CD4-positive, CD25-positive, alpha-beta regulatory T cell (primary cell): ENCODE measurements at places on chromosomes 3 and 15. TPM values are rescaled to one million over a fixed set of nuclear protein-coding genes. Genes with fewer than 3 reads are reported as not detected.

- H3K4me1 ChIP-seq = no peaks in the 10 kb centered on the region
- H3K27me3 ChIP-seq = no peaks in the 10 kb centered on the region
- no peak overlapping the region for H3K27ac ChIP-seq
Observed at GRCh38 chr3:176855901-176856486, 341.3 kb downstream of the TBL1XR1 start.

- H3K4me3 ChIP-seq = no peak overlapping the region
- no peaks in the 10 kb centered on the region for H3K4me1 ChIP-seq
- H3K36me3 ChIP-seq = peaks cover 3% of the 10 kb centered on the region
Observed at GRCh38 chr3:120730576-120731542, 11.5 kb downstream of the RABL3 start.

NR2E3 gene
- not detected for total RNA-seq

ATRIP gene
- total RNA-seq = 11.5 TPM

SIDT1 gene
- 59.9 TPM for total RNA-seq

DUOXA2 gene
- not detected for total RNA-seq

NEDD4 gene
- total RNA-seq = 7.5 TPM

DNA sequence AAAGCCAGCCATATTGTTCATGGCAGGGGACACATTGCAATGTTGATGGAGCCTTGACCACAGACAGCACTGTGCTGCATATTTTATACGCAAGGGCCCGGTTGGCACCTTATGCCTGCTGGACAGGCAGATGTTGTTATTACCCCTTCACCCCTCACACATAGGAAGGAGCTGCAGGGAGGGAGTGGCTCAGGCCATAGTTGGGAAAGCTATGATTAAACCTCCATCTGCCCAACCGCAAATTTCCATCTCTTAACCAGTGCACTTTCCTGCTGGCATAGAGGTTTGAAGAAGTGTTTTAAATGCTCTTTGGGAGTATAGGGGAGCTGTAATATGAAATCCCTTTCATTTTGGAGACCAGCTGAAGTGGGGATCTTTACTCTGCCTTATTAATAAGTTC is 224.7 kb downstream of the CACNA2D3 start:
- H3K27me3 ChIP-seq = no peaks in the 10 kb centered on the region
- H3K4me1 ChIP-seq = no peaks in the 10 kb centered on the region
- no peak overlapping the region for H3K27ac ChIP-seq
- no peak overlapping the region for H3K4me3 ChIP-seq
- DNase-seq = no peak
- no peaks in the 10 kb centered on the region for H3K36me3 ChIP-seq

DNA sequence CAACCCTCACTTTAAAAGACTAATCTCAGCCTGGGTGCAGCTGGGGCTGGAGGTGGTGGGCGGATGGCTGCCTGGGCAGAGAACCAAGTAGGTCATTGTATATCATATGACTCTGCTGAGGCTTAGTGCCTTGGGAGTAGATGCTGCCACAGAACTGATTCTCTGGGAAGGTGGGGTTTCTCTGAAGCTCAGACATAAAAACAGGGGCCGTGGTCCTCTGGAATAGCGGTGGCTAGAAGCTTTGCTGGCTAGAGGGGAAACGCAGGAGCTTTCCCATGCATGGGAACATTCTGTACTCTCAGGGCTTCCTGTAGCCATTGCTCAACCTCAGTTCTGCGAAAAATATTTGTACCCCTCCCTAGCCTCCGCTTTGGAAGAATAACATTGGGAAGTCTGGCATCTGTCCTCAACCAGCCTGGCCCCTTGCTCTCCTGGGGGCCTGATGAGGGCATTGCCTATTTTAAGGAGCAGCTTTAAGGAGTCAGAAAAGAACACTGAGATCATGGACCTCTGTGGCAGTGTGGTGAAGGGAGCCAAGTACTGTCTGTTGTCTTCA is 14.7 kb downstream of the TIMP4 start:
- no peak overlapping the region for H3K27ac ChIP-seq
- no peak for DNase-seq
- no peaks in the 10 kb centered on the region for H3K4me1 ChIP-seq
- H3K36me3 ChIP-seq = no peaks in the 10 kb centered on the region

CTXND1 gene
- total RNA-seq = not detected

- no peaks in the 10 kb centered on the region for H3K27me3 ChIP-seq
- DNase-seq = no peak
- H3K4me1 ChIP-seq = no peaks in the 10 kb centered on the region
- no peak overlapping the region for H3K4me3 ChIP-seq
- H3K27ac ChIP-seq = no peak overlapping the region
- no peaks in the 10 kb centered on the region for H3K36me3 ChIP-seq
Observed at GRCh38 chr15:47866446-47866845, 149.1 kb downstream of the SEMA6D start.

DNA sequence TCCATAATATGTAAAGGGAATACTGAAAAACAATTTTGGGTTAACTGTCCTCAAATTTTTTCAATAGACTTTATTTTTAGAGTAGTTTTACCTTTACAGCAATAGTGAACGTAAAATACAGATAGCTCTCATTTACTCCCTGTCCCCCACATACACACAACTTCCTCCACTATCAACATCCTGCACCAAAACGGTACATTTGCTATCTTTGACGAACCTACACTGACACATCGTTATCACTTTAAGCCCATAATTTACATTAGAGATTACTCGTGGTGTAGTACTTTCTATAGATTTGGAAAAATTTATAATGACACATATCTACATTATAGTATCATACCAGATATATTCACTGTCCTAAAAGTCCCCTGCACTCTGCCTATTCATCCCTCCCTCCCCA is 16.9 kb upstream of the P2RY1 start:
- DNase-seq = no peak
- no peaks in the 10 kb centered on the region for H3K36me3 ChIP-seq
- no peaks in the 10 kb centered on the region for H3K4me1 ChIP-seq
- H3K27me3 ChIP-seq = no peaks in the 10 kb centered on the region
- no peak overlapping the region for H3K27ac ChIP-seq

GRCh38 chr3:187072511-187072910 is 66.8 kb downstream of the RPL39L start:
- no peaks in the 10 kb centered on the region for H3K27me3 ChIP-seq
- H3K4me3 ChIP-seq = no peak overlapping the region
- no peak for DNase-seq
- no peaks in the 10 kb centered on the region for H3K4me1 ChIP-seq
- peaks cover 90% of the 10 kb centered on the region for H3K36me3 ChIP-seq

DNA sequence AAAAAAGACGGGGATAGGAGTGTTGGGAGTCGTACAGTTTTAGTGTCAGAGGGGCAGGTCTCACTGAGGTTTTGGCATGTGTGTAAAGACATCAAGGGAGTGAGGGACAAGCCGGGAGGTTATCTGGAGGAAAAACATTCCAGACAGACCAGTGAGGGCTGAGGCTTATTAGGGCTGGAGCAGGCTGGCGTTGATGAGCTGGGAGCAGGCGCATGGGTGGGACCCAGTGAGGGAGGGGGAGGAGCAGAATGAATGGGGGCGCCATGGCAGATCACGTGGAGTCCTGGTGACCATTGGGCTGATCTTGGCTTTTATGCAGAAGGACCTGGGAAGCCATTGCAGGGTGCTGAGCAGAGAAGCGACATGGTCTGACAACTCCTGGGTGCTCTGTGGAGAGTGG is 180.2 kb downstream of the SLCO3A1 start:
- H3K27ac ChIP-seq = no peak overlapping the region
- no peak overlapping the region for H3K4me3 ChIP-seq
- no peaks in the 10 kb centered on the region for H3K4me1 ChIP-seq
- no peaks in the 10 kb centered on the region for H3K36me3 ChIP-seq
- DNase-seq = no peak

DNA sequence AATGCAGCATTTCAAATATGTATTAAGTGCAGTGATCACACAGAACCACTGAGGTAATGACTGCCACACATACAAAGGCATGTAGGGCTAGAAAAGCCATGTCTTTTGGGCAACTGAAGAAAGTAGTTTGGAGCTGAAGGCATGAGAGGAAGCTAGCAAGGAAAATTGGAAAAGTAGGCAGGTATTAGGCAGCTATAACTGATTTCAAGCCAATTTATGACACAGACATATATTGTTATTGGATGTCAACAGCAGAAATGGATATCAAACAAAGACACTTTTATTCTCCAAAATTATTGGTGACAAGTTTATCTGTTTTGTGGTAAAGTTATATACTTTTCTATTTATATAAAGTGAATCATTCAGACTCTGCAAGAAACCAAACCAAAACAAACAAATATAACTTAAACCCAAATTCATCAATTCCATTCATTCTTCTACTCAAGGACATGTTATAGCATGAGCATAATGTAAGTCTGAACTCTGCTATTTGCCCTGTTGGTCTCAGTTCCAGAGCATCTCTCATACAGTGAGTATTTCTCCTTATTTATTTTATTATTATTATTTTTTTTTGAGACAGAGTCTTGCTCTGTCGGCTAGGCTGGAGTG is 307.4 kb upstream of the COL8A1 start:
- H3K27ac ChIP-seq = no peak overlapping the region
- H3K36me3 ChIP-seq = no peaks in the 10 kb centered on the region
- no peak for DNase-seq
- H3K4me1 ChIP-seq = no peaks in the 10 kb centered on the region
- H3K4me3 ChIP-seq = no peak overlapping the region

- H3K36me3 ChIP-seq = no peaks in the 10 kb centered on the region
- no peak overlapping the region for H3K4me3 ChIP-seq
- no peaks in the 10 kb centered on the region for H3K4me1 ChIP-seq
- H3K27ac ChIP-seq = no peak overlapping the region
Observed at GRCh38 chr3:137264843-137265330, 307.1 kb downstream of the IL20RB start.

- peaks cover 3% of the 10 kb centered on the region for H3K27me3 ChIP-seq
- no peak overlapping the region for H3K27ac ChIP-seq
- no peaks in the 10 kb centered on the region for H3K4me1 ChIP-seq
- no peak overlapping the region for H3K4me3 ChIP-seq
Observed at GRCh38 chr3:8653800-8654408, 9.3 kb upstream of the SSUH2 start.

GRCh38 chr3:71846185-71846584 is 61.2 kb upstream of the PROK2 start:
- DNase-seq = no peak
- no peak overlapping the region for H3K4me3 ChIP-seq
- no peaks in the 10 kb centered on the region for H3K4me1 ChIP-seq
- H3K36me3 ChIP-seq = no peaks in the 10 kb centered on the region
- no peak overlapping the region for H3K27ac ChIP-seq
- H3K27me3 ChIP-seq = peaks cover 4% of the 10 kb centered on the region

DNA sequence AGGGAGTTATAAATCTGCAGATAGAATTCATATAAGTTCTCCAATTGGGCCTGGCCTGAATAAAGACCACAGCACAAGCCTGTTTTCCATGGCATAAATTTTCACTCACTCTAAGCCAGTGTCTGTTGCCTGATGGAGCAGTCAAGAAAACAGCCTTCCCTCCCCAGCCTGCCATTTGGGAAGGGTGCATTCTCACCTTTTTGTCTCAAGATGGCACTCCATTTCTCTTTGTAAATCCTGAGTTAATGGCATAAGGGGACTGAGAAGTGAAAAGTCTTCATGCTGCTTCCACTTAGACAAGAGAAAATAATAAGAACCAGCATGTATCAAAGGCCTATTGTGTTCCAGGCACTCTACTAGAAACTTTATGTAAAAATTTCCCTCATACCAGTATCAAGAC is 115.6 kb upstream of the MANF start:
- H3K27ac ChIP-seq = no peak overlapping the region
- peaks cover 9% of the 10 kb centered on the region for H3K4me1 ChIP-seq
- no peaks in the 10 kb centered on the region for H3K36me3 ChIP-seq
- no peaks in the 10 kb centered on the region for H3K27me3 ChIP-seq

NR1I2 gene
- total RNA-seq = 0.20 TPM

ZPLD1 gene
- not detected for total RNA-seq

CP gene
- not detected for total RNA-seq

SAMD7 gene
- total RNA-seq = not detected

- DNase-seq = no peak
- no peak overlapping the region for H3K4me3 ChIP-seq
- no peak overlapping the region for H3K27ac ChIP-seq
- H3K36me3 ChIP-seq = no peaks in the 10 kb centered on the region
- no peaks in the 10 kb centered on the region for H3K27me3 ChIP-seq
Observed at GRCh38 chr3:123805504-123805903, 78.6 kb downstream of the MYLK start.

DNA sequence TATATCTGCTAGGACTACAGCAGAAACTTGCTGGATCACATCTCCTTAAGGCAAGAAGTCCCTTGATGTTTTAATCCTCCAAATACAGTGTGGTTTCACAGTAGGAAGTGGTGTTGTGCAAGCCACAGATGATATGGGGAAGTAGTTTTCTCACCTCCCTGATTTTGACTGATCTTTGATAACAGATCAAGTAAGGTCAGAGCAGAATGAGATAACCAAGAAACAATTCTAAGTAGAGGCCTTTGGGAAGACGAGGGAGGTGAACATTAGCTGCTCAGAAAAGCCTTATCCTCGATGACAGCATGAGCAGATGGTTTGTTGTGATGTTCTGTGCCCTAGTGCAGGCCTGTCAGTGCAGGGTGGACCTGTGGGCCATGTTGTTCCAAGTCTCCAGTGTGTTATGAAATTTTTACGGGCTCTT is 61.3 kb downstream of the RIOX2 start:
- peak; percentile 66 for DNase-seq
- no peaks in the 10 kb centered on the region for H3K36me3 ChIP-seq
- peaks cover 18% of the 10 kb centered on the region for H3K4me1 ChIP-seq
- H3K4me3 ChIP-seq = peak overlapping the region; percentile 28
- H3K27ac ChIP-seq = peak overlapping the region; percentile 59

DNA sequence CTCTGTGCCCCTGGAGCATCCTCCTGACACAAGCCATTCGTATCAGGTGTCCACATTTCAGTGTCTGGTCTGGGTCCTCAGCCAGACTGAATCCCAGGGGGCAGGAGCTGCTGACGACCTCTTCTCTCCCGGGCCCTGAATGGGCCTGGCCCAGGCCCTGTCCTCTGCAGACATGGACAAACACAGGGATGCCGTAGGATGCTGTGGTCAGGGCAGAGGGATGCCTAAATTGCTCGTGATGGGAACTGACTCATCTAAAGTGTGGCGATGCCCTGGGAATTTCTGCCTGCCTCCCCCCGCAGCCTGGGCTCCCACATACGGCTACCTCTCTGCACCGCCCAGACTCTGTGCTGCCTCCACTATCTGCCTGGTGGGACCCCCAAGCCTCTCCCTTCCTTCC is 58.5 kb upstream of the CTSH start:
- H3K36me3 ChIP-seq = no peaks in the 10 kb centered on the region
- DNase-seq = no peak
- H3K4me1 ChIP-seq = no peaks in the 10 kb centered on the region
- H3K27me3 ChIP-seq = no peaks in the 10 kb centered on the region
- no peak overlapping the region for H3K27ac ChIP-seq

FAM107A gene
- not detected for total RNA-seq

DNA sequence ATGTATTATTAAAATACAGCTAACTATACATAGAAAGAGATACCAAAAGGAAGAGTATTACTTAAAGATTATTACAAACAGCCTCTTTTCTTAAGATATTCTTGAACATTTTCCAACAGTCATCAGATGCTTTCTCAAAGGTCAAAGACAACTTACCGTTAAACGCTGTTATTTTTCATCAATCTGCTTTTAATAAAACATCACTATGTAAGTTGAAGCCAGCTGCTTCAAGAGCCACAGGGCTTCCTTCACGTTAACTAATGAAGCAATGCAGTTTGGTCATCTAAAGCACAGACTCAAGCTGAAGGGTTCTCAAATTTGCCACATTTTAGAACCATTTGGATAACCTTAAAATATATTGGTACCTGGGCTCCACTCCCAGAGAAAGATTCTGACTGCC is 578.8 kb downstream of the ROBO2 start:
- H3K27ac ChIP-seq = no peak overlapping the region
- H3K27me3 ChIP-seq = no peaks in the 10 kb centered on the region
- no peak overlapping the region for H3K4me3 ChIP-seq

GRCh38 chr3:14947100-14947885 is at the start of gene NR2C2:
NR2C2 (plus strand) TSS chr3:14947583; CDS start chr3:15003915, 56,332 bp downstream.
- no peaks in the 10 kb centered on the region for H3K27me3 ChIP-seq
- H3K36me3 ChIP-seq = peaks cover 24% of the 10 kb centered on the region
- peak; percentile 85 for DNase-seq
- H3K27ac ChIP-seq = peak within 1 kb of the TSS; percentile 97
- peak within 1 kb of the TSS; percentile 89 for H3K4me3 ChIP-seq
- peaks cover 31% of the 10 kb centered on the region for H3K4me1 ChIP-seq
